Fibroblast of skin of back (primary cell): ENCODE measurements at places on chromosomes 16 and 17.
A peak's percentile ranks its signal among the peaks of the same experiment; 100 is the strongest.

DNA sequence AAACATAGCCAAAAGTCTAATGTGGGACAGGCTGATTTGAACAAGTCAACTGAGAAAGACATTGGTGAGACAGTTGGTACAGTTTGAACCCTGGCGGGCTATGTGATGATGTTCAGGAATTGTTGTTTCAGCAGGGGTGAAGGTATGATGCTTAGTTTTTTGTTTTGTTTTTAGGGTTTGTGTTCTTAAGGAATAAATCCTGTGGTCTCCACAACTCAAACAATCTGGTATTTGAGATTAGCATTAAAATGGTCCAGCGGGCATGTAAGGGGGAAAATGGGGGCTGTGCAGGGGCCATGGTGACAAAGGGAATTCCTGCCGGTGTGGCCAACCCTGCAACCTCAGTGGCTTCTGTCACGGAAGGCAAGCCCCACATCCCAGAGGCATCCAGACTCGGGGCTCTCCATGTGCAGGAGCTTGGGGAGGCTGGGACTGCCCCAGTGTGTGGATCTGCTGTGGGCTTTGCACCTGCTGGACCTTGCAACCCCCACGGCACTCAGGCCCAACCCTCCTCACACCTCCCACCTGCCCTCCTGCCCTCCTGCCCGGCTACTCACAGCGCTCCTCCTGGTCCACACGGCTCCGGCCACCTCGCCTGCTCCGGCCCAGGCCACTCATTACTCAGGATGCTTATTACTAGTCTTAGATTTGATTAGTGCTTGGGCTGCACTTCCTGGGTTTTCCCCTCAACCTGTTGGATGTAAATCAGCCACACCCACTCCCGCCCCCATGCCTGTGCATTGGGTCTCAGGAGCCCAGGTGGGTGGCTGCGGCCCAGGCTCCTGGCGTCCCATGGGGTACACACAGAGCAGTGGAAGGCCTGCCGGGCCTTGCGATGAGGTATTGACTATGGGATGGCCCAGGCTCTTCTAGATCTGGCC is at the start of gene TNFRSF13B:
TNFRSF13B (minus strand) TSS at position 661 of the 881 bp plus-strand sequence; CDS start at position 618, 43 bp downstream.
- no peak for DNase-seq

DNA sequence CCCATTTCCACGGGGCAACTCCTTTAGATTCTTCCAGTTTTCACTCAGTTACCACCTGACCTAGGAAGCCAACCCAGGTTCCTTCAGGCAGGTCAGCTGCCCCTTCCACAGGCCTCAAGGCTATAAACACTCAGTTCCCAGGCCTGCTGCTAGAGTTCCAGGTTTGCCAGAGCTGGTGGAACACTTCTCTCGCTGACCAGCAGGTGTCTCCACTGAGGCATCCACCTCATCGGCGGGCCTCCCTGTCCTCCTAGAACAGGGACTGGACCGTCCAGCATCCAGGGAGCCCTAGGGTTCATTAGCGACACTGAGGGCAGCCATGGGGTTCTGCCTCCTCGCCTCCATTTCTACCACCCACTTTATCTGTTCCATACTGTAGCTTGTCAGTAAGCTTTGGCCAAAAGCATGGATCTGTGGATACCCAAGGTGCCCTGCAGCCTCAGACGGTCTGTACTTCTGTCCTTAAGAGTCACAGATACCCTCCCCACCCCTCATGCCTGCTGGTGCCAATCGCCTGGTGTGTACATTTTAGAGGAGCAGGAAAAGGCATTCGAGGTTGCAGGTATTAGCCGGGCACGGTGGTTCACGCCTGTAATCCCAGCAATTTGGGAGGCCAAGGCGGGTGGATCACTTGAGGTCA is 29.0 kb downstream of the PIMREG start:
- DNase-seq: peak; percentile 61

DNA sequence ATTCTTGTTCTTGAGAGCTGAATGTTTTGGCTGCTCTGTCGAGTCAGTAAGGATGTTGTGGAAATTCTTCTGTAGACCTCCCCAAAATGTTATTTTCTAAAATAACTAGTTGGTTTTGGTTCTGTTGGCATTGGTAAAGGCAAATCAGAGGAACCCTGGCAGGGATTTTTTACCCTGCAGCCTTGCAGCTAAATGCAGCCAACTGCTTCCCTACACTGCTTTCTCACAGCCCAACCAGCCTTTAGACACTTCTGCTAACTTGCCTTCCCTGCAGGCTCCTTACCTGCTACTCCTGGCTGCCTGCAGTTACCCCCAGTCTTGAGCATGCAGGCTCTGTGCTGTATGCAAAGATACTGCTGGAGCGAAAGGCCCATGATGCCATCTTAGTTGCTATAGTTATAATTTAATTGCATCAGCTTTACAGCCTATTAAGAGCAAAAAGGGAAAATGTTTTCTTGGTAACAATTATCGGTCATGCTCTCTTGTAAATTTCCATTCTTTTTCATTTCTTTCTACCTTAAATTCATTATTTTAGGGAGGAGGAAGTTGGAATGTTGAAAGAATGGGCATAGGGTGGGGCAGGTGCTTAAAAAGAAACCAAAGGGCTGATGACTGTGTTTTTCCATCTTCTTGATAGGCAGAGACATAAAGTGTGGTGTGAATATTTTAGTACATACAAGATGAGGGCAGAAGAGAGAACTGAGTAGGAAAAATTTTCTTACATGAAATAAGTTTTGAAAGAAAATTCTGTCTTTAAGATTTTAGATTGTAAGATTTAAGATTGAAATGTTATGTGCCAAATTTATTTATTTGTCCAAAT is 20.0 kb downstream of the NUP93 start:
- DNase-seq: no peak

DNA sequence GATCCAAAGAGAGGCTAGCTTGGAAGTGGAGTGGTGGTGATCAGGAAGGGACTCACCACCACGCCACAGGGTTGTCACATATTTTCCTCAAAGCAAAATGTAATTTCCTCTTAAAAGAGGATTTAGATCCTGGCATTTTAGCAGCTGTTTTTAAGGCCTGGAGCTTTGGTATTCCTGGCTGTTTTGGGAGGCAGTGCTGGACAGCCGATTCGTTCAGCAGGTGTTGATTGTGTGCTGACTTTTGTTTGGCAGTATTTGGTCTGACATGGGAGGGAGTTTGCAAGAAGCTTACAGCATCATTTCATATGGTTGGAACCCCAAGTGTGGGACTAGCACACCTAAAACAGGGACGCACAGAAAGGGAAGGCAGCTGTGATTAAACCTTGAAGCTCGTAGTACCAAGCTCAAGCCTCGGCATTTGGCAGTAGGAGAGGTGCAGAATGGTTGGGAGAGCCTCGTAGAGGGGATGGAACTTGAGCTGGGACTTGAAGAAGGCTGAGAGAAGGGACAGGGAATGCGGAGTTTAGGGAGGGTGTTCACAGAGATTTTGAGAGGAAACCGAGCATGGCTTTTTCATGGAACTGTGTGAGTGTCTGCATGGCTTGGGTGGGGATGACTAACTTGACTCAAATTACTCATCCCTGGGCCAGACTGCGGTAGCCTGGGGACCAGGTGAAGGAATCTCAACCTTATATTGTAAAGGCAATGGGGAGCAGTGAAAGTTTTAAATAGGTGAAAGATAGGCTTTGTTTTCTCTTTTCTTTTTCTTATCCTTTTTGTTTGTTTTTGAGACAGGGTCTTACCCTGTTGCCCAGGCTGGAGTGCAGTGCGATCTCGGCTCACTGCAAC is 52.3 kb downstream of the RPTOR start:
- DNase-seq: peak; percentile 8

GRCh38 chr16:70634861-70635260 is 11.5 kb upstream of the IL34 start:
- DNase-seq: peak; percentile 76

GRCh38 chr17:9239246-9239792 is 218.0 kb downstream of the NTN1 start:
- DNase-seq: no peak

- peak; percentile 69 for DNase-seq
Measured at GRCh38 chr17:33469911-33470310, 176.8 kb upstream of the ASIC2 start.
